ENCODE measurements at places on chromosomes 4 and X.

DNA sequence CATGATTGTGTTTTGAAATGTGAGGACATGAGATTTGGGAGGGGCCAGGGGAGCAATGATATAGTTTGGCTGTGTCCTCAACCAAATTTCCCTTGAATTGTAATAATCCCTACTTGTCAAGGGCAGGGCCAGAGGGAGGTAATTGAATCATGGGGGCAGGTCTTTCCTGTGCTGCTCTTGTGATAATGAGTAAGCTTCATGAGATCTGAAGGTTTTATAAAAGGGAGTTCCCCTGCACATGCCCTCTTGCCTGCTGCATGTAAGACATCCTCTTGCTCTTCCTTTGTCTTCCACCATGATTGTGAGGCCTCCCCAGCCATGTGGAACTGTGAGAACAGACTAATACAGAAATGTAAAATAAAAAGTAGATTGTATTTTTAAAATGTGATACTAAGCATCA, 1294.9 kb downstream of the ADGRL3 start:
- DNase-seq = no peak

DNA sequence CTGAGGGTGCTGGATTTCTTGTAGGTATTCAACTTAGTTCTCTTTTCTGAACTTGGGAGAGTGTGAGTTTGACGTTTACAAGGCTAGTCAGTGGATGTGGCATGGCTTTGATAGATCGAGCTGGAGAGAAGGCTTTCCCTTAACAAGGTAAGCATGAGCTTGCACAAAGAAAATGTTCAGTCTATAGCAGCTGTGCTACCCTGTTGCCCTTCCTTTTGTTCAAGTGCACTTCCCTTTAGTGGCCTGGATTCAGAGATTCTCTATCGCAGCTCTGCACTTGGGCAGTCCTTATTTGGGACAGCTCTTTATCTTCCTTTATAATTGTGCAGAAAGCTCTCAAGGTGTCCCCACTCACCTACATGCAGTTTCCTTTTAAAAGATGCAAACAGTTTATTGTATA, 198.0 kb downstream of the ARHGAP24 start:
- DNase-seq = no peak

DNA sequence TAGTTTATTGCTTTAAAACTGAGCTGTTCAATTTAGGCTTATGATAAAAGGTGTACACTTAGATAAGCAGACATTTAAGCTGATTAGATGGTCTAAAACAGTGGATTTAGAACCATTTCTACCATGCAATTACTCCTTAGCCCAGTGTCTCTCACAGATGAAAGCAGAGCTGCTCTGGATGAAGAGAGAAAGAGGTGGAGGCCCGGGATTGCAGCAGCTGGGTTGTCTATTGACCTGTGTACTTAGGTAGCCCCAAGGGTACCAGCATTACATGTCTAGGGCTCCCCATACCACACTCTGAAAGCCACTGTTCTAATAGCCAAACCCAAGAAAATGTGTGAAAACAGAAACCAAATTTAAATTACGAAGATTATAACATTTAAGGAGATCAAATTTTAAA, 86.0 kb upstream of the GIMD1 start:
- DNase-seq = no peak

DNA sequence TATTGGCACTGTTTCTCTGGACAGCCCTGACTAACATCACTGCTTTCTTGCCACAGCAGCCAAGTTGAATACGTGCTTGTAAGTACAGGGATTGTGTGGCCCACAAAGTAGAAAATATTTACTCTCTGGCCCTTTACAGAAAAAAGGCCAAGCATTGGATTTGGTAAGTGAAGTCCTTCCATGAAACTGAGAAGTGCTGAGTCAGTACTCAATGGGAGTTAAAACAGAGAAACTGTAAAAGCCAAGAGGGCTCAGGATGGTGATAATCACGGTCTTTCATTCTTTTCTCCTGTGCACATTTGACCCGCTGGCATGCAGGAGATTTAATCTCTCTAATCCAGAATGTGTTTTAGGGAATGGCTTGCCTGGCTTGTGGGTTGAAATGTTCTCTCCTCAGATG, 46.1 kb downstream of the TBL1X start:
- DNase-seq = no peak

GRCh38 chr4:93409035-93409434, 419.5 kb upstream of the ATOH1 start:
- DNase-seq = no peak

DNA sequence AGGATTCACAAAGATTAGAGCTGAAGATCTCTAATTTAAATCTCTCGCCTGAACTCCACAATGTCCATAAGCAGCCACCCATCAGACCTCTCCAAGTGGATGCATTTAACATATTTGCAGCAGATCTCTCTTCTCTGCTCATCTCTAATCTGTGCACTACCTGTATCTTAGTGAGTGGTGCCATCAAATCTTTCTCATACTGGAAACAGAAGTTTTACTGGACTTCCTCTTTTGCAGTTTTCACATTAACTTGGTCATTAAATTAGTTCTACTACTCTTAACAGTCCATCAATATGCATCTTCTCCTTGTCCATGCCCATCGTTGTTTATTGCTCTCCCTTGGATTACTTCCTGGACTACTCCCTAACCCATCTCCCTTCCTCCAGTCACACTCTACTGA, 488.5 kb downstream of the IL15 start:
- no peak for DNase-seq

GRCh38 chr4:32226733-32227132, 1506.6 kb downstream of the PCDH7 start:
- DNase-seq = no peak

GRCh38 chrX:69032601-69033000, 132.7 kb downstream of the PJA1 start:
- DNase-seq = no peak

DNA sequence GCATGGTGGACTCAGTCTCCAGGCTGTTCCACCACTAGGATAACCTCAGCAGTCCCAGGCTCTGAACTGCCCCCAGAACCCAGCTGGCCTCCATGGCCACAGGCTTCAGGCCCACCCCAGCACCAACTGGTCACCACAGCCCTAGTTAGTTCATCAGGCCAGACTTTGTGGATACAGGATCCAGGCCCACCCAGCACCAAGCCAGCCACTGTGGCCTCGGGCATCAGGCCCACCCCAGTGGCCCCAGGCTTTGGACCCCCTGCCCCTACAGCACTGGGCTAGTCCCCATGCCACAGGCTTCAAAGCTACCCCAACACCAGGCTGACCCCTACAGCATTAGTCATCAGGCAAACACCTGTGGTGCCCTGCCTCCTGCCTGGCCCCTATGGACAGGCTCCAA, 50.0 kb downstream of the ZCCHC13 start:
- no peak for DNase-seq

- DNase-seq = no peak
Observed at GRCh38 chr4:7654550-7655445, 220.1 kb upstream of the PSAPL1 start.

- no peak for DNase-seq
Observed at GRCh38 chrX:24259544-24260240, 54.2 kb downstream of the SUPT20HL2 start.

DNA sequence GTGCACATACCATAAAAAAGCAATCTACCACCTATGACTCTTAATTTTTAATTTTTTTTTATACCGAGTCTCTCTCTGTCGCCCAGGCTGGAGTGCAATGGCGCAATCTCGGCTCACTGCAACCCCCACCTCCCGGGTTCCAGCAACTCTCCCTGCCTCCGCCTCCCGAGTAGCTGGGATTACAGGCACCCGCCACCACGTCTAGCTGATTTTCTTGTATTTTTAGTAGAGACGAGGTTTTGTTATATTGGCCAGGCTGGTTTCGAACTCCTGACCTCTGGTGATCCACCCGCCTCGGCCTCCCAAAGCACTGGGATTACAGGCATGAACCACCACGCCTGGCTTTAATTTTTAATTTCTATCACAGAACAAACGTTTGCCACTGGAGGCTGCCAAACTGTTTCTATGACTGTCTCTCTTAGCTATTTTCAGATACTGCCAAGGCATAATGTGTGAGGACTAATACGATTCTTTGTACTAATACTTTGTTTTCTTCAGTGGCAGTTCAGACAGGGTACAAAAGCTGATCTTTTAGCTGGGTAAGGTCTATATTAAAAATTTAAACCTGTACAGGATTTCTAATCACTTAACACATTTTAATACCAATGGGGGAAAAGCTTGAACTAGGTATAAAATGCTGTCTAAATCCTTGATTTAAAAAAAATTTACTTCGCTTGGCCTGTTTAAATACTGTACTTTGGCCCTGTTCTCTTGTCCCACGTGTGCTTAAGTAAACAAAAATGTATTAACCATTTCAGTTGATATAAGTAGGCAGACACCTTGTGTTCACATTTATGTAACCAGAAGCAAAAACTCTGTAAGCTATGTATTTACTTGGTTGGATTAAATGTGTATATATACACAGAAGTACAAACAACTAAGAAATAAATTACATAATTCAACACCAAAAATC, 2.3 kb downstream of the PGRMC2 start:
- no peak for DNase-seq

DNA sequence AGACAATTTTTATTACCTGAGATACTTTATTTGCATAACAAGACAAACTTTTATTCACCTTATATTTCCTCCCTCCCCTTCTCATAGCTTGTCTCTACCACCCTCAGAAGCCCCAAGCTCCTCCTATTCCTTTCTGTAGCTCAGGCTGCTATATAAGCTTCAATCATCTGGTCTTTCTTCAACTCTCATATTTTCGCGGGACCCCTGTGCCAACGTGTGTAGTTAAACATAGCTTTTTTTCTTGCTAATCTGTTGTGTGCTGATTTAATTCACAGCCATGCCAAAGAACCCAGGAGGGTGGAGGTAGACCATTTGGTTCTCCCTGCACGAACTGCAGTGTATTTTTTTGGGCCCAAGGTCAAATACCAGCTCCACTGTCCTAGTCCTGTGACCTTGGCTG, 21.1 kb upstream of the CD38 start:
- no peak for DNase-seq

GRCh38 chr4:40193016-40193571, 3.7 kb upstream of the RHOH start:
- no peak for DNase-seq

DNA sequence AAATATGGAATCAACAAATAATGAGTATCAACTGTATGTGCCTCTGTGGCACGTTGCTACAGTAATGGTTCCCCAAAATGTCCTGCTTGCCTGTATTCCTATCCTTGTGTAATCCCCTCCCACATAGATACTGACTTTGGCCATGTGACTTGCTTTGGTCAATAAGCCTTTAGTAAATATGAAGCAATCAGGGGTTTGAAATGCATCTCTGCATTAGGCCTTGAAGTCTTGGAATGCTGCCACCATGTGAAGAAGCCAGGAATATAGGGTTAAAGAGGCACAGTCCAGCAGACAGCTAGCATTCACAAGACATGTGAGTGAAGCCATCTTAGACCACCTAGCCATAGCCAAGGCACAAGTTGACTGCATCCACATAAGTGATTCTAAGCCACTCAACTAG, 190.9 kb downstream of the GABRB1 start:
- no peak for DNase-seq

DNA sequence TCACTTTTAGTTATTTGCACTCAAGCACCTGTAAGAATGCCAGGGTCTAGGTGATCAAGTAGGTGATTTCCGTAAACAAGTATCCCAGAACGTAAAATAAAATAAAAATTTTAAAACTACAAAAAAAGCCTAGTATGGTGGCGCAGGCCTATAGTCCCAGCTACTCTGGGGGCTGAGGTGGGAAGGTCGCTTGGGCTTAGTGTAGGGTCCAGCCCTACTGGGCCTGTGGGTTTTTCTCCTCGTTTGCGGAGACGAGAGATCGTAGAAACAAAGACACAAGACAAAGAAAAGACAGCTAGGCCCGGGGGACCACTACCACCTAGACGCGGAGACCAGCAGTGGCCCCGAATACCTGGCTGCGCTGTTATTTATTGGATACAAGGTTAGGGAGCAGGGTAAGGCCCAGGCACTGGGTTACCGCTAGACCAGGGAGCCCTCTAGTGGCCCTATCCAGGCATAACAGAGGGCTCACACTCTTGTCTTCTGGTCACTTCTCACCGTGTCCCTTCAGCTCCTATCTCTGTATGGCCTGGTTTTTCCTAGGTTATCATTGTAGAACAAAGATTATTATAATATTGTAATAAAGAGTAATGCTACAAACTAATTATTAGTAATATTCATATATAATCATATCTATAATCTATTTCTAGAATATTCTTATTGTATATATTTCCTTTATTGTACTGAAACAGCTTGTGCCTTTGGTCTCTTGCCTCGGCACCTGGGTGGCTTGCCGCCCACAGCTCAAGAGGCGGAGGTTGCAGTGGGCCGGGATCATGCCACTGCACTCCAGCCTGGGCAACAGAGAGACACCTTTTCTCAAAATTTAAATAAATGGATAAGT, 38.4 kb downstream of the SAGE1 start:
- no peak for DNase-seq

All from NCI-H187 (cell line).